ENCODE measurements at places on chromosomes 7 and 10. TPM values are rescaled to one million over a fixed set of nuclear protein-coding genes. Genes with fewer than 3 reads are reported as not detected.

SSC4D gene
- 3.6 TPM for total RNA-seq

NXPH1 gene
- not detected for total RNA-seq

KNDC1 gene
- 0.59 TPM for total RNA-seq

TAS2R3 gene
- 1.3 TPM for total RNA-seq

GIMAP4 gene
- total RNA-seq, result 15.3 TPM

UCN3 gene
- total RNA-seq, result 2.6 TPM

BMPR1A gene
- 22.3 TPM for total RNA-seq

IQUB gene
- total RNA-seq, result 0.81 TPM

ZNF775 gene
- total RNA-seq, result 2.0 TPM

PRRT4 gene
- not detected for total RNA-seq

SAMD9L gene
- total RNA-seq, result 1.7 TPM

CPED1 gene
- 1.3 TPM for total RNA-seq

NOS3 gene
- 1.8 TPM for total RNA-seq

ABCC2 gene
- total RNA-seq, result 0.98 TPM

GOLGA7B gene
- 7.8 TPM for total RNA-seq

CALN1 gene
- 0.39 TPM for total RNA-seq

ELMO1 gene
- 13.5 TPM for total RNA-seq

GPR37 gene
- total RNA-seq, result 3.9 TPM

PPP1R9A gene
- total RNA-seq, result 15.5 TPM

SFRP4 gene
- 0.79 TPM for total RNA-seq

TBXAS1 gene
- total RNA-seq, result 1.3 TPM

FKBP6 gene
- not detected for total RNA-seq

TMEM120A gene
- 32.8 TPM for total RNA-seq

SEMA3A gene
- 0.66 TPM for total RNA-seq

C10orf67 gene
- total RNA-seq, result 0.16 TPM

TEX47 gene
- total RNA-seq, result not detected

CFAP43 gene
- total RNA-seq, result 1.7 TPM

C10orf62 gene
- total RNA-seq, result 0.63 TPM

OR2F2 gene
- not detected for total RNA-seq

CYCS gene
- total RNA-seq, result 15.5 TPM

ITIH5 gene
- 9.9 TPM for total RNA-seq

SFTPA1 gene
- total RNA-seq, result 1.1 TPM

PRLHR gene
- total RNA-seq, result not detected

NCAPG2 gene
- 3.6 TPM for total RNA-seq

ANKRD7 gene
- total RNA-seq, result 0.54 TPM

ARHGEF35 gene
- total RNA-seq, result 7.5 TPM

HTR5A gene
- not detected for total RNA-seq

EPHB6 gene
- total RNA-seq, result 24.2 TPM

TFEC gene
- total RNA-seq, result 4.1 TPM

ARL4A gene
- total RNA-seq, result 3.8 TPM

TAS2R41 gene
- total RNA-seq, result not detected

RBP4 gene
- 10.4 TPM for total RNA-seq

ACSM6 gene
- total RNA-seq, result 1.1 TPM

TUBAL3 gene
- 0.09 TPM for total RNA-seq

DENND2A gene
- total RNA-seq, result 2.2 TPM

PRKG1 gene
- total RNA-seq, result 3.2 TPM

All from pancreas (tissue), 10 donors.